Activated CD4-positive, alpha-beta T cell treated with anti-CD3 and anti-CD28 coated beads, Interleukin-2, amount 50 U/mL, for 24 hours (primary cell): ENCODE measurements at places on chromosomes 2 and 18.

- no peak for DNase-seq
Measured at GRCh38 chr2:176751314-176752227, 461.0 kb upstream of the HNRNPA3 start.

GRCh38 chr2:236402033-236402790, 138.0 kb upstream of the ASB18 start:
- no peak for DNase-seq

GRCh38 chr2:193810533-193810932, 1615.8 kb upstream of the TMEFF2 start:
- no peak for DNase-seq

- DNase-seq = no peak
Measured at GRCh38 chr2:202689898-202690297, 55.1 kb downstream of the FAM117B start.

GRCh38 chr2:66576561-66577320, 141.8 kb downstream of the MEIS1 start:
- no peak for DNase-seq

DNA sequence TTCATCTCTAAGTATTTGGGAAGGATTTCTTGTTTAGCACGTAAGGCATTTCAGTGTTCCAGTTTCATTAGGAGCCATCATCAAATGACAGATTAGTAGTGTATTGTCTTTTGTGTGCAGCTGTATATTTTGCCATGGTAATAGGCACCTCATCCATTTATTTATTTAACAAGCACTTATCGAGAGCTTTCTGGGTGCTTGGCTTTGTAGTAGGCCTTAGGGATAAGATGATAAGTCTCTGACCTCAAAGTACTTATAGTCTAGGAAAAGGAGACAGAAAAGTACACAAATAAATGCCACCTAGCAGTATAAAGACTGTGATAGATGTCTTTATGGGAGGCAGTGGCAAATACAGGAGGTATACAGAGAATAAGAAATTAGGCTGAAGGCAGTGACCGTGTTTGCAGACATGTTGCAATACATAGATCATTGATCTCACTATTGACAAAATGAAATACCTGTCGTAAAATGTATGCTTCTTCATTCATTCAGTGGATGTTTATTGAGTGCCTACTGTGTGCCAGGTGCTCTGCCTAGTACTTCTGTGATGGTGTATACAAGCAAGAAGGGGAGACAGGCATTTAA, 265.9 kb downstream of the SETBP1 start:
- no peak for DNase-seq

DNA sequence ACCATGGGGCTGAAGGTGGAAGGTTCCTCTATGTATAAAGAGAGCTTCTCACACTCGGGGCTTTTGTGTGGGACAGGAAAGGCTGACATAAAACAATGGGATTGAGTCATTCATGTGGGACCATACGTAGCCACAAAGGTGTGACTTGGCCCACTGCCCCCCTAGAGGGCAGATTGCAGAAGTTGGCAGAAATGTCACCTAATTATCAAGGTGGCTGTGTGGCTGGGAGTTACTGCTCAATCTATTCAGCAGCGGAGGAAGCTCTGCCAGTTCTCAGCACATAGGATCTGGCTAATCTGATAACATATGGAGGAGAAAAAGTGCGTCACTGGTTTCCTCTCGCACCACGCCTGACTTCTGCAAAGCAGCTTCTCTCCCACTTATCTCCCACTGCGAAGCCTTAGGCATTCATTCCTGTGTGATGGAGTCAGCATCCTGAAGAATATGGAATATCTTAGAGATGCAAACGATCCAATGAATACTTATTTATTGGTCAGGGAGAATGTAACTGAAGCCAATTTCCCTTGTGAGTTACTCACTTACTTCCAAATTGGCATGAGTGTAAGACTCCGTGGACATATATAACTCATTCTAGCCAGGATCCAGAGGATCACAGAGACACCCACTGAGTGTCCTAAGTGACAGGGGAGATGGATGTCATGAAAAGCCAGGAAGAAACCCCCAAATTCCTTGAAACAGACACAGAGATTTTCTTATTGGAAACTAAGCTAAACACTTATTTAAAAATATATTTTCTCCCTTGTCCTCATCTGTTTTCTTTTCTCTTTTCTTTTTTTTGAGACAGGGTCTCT, 344.8 kb downstream of the TGIF1 start:
- DNase-seq = no peak

DNA sequence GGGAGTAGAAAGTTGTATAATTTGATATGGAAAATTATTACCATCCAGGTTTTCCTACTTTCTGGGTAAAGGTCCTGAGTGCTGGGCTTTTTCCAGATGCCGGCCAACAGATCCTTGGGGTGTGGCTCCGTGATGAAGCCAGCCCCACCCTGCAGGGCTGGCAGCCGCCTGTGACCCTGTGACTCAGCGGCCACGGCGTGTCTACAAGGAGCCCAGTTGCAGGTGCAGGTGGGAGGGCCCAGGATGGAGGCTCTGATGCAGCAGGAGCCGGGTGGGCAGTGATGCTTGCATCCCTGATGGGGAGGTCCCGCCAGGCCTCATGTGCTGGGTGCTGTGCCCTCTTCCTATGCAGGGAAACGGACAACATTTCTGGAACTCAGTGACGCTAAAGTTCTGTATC, 96.0 kb upstream of the ALKAL2 start:
- no peak for DNase-seq

DNA sequence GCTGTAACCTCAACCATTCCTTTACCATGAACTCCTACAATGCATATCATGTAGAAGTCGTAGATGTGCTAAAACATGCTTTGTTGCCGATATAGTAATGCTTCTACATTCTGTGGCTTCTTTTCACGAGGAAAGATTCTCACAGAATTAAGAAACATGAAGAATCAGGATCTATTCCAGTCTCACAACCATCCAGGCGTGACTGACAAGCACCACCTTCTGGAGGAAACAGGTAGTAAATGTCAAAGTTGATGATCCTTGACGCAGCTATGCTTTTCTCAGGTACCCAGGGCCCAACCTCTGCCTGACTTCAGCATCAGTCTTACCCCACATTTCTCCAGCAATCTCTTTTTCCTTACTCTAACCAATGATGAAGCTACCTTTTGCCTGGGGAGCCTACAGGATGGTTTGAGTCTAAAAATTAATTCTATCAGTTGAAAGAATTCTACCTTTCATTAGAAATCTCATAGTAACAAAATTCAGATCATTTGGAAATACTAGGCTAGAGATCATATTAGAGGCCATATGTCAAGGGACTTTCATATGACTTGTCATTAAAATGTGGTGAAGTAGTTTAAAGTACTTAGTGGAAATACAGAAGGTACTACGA, 123.3 kb upstream of the RND3 start:
- DNase-seq = no peak

GRCh38 chr2:42929546-42930024, 137.2 kb upstream of the HAAO start:
- DNase-seq = no peak

- DNase-seq = no peak
Measured at GRCh38 chr2:68039317-68039716, 23.5 kb downstream of the C1D start.

GRCh38 chr2:204298404-204298803, 246.9 kb upstream of the PARD3B start:
- DNase-seq = no peak

GRCh38 chr2:170707821-170708795, 7.0 kb upstream of the SP5 start:
- no peak for DNase-seq

DNA sequence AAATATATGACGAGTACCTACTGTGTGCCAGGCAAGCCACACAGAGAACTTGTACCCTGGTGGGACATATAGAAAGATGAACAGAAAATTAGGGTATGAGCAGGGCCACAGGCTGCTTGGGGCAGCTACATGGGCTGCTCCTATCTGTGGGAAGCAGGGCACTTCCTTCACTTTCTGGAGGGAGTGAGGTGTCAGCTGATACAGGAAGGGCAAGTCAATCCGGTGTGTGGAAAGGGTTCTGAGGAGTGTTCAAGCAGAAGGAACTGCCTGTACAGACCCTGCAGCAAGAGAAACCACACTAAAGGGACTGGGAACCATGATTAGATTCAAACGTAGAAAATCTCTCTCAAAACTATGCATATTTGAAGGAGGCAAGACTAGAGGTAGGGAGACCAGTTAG, 58.6 kb upstream of the BCL11A start:
- no peak for DNase-seq

GRCh38 chr2:182050333-182051135, 64.9 kb downstream of the PPP1R1C start:
- no peak for DNase-seq

- no peak for DNase-seq
Measured at GRCh38 chr2:157182204-157182709, 75.2 kb upstream of the GALNT5 start.

GRCh38 chr2:62873603-62874002, 168.1 kb downstream of the EHBP1 start:
- DNase-seq = no peak

GRCh38 chr2:29006092-29006979, 25.2 kb downstream of the TOGARAM2 start:
- DNase-seq = no peak
